Activated CD4-positive, alpha-beta T cell treated with anti-CD3 and anti-CD28 coated beads, Interleukin-2, amount 50 U/mL, for 16 hours (primary cell): ENCODE measurements at places on chromosomes 11 and 22.

GRCh38 chr11:72041364-72042063, 38.8 kb downstream of the NUMA1 start:
- DNase-seq: no peak

DNA sequence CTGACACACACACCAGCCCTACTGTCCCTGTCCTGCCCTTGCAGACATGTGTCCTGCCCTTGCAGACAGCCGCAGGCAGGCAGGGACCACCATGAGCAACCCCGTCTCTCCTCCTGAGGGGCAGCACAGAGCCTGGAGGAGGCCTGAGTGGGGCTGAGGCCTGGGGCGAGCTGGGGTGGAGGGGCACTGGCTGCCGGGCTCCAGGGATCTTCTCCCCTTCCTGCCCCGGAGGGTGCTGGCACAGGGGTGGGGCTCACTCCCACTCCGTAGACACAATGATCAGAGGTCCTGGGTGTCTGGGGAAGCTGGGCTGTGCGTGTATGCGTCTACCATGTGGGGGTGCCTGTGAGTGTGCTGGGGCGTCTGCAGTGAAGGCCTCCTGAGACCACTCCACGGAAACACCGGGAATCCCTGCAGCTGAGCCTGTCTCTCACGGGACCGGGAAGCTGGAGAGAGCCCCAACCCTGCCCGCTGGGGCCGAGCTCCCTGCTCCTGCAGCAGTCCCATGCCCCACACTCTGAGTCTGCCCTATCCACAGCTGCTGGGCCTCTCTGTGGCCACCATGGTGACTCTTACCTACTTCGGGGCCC, 588 bp downstream of the TSPAN32 start:
- DNase-seq: no peak

DNA sequence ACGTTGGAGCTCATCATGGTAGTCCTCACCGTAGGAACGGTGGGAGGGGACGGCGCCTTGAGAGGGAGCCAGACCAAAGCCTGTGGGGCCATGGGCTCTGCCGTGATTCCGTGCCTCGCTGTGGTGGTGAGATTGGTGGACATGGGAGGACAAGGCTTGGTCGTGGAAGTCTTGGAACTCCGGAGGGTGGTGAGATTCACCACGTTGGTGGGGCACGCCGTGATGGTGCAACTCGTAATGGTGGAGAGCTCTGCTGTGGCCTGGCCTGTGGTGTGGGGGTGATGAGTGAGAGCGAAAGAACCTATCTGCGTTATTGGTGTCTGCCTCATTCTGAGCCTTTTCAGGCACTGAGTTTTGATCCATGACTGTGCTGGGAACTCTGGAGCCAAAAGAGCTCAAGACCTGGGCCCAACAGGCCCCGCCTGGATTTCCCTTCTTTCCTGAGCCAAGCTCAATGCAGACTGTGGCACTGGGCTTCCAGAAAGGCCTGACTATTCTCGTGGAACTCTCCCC, at the start of gene CATSPER1:
CATSPER1 (minus strand) TSS at position 463 of the 513 bp plus-strand sequence; CDS start at position 363, 100 bp downstream.
- no peak for DNase-seq

- no peak for DNase-seq
Measured at GRCh38 chr22:38162881-38163843, 18.5 kb downstream of the PLA2G6 start.

DNA sequence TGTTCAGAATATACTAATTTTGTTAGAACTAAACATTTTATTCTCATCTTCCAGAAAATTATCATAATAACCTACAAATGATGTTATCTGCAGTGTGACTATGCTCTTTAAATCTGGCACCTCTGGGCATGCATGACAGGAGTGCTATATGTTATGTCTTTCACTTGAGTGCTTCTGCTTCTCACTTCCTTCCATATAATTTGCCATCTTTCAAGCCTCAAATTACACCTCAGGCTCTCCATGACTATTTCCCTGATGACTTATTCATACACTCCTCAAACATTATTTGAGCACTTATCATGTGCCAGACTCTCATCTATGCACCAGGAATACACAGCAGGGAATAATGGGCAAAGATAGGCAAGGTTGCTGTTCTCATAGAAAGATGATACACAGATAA, 219.3 kb upstream of the POU2AF2 start:
- DNase-seq: no peak

DNA sequence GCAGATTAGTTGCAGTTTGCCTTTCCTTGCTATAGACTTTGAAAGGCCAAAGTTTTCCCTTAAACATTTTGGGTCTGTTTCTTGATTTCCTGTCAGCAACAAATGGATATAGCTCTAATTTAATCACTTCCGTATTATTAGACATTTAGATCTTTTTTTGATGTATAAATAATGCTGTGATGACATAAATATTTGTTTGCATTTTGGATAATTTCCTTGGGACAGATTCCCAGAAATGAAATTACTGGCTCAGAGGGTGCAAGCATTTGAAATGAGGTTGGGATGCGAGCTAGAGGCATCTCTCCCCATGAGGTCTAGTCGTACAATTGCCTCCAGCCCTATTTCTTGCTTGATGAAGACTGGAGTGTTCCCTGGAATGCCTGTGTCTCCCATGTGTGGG, 94.2 kb downstream of the TBC1D22A start:
- DNase-seq: no peak

DNA sequence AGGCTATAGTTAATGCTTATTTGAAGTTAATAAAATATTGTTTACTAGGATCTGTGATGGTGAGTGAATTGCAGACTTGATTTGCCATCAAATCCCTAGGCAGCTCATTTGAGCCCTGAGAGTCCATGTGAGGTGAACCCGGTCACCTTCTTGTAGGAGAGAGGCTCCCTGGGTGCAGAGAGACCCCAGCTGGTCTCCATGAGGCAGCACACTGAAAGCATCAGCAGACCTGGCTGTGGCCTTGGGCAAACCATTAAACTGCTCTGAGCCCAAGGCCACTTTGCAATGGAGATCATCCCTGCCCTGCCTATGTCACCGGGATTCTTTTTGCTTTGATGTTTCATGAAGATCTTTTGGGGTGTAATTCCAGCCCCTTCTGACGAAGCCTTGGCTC, 125.2 kb downstream of the MICAL2 start:
- DNase-seq: no peak

DNA sequence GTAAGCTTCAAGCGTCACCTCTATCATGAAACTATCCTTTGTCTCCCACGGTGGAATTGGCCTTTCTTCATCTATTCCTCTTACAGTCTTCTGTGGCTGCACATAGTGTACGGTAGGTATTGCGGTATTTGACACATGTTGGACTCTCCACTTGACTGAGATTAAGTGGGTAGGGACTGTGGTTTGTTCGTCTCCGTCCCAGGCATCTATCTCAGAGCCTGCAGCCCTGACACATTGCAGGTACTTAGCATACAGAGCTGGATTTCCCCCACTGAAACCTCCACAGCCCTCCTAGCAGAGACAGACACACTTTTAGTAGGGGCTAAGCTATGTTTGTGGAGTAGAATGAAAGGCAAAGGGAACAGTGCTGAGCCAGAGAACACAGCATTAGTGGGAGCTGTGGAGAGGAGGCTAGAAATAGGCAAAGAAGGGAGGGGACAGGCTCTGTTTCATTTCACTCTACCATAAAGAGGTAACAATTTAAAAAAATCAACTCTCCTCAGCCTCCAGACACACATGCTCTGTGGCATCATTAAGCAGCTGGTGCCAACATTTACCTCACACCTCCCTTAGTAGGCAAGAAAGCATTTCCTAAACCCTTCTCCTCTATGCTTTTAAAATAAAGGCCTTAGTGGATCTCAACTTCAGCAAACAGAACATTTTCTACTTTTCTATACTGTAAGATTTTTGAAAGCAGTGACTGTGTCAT, 277.5 kb downstream of the KIRREL3 start:
- no peak for DNase-seq

- no peak for DNase-seq
Measured at GRCh38 chr22:22087854-22088657, 105.5 kb upstream of the TOP3B start.

- peak; percentile 33 for DNase-seq
Measured at GRCh38 chr22:20885557-20886323, 26.9 kb downstream of the SNAP29 start.

- no peak for DNase-seq
Measured at GRCh38 chr22:35559354-35560005, 18.8 kb downstream of the RASD2 start.

DNA sequence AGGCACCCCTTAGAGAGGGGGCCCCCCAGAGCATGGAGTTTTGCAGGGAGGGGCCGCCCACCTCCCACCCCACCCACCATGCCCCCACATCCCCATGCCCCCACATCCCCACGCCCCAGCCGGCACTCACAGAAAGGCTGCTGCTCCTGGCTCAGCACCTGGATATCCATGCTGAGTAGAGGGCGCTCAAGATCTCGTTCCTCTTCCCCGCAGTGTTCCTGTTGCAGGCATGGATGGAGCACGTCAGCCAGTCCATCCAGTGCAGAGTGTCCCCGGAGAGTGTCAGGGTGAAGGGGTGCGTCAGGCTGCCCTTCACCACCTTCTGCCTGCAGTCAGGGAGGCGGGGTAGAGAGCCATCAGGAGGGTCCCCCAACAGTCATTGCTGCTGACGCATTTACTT, 156.2 kb downstream of the CRYBB2 start:
- DNase-seq: no peak

- DNase-seq: no peak
Measured at GRCh38 chr11:106278391-106278790, 200.9 kb downstream of the AASDHPPT start.

GRCh38 chr11:87097582-87097981, 59.8 kb downstream of the TMEM135 start:
- peak; percentile 47 for DNase-seq

DNA sequence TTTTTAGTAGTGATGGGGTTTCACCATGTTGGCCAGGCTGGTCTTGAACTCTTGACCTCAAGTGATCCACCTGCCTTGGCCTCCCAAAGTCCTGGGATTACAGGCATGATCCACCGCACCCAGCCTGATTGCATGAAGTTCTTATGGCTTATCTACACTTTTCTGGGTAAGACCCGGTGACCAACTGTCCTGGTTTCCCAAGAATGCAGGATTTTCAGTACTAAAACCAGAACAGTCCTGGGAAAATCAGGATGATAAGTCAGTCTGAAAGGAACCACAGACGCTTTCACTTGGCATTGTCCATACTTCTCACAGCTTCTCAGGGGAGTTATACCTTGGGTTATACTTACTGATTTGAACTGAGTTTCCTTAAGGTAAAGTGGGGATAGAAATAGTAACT, 1.4 kb upstream of the BPIFC start:
- DNase-seq: no peak

GRCh38 chr11:28393348-28393747, 285.2 kb downstream of the METTL15 start:
- no peak for DNase-seq

- DNase-seq: no peak
Measured at GRCh38 chr11:61806785-61807184, 10.0 kb downstream of the FADS1 start.

GRCh38 chr11:69915151-69915500, 95.9 kb upstream of the FGF3 start:
- no peak for DNase-seq

DNA sequence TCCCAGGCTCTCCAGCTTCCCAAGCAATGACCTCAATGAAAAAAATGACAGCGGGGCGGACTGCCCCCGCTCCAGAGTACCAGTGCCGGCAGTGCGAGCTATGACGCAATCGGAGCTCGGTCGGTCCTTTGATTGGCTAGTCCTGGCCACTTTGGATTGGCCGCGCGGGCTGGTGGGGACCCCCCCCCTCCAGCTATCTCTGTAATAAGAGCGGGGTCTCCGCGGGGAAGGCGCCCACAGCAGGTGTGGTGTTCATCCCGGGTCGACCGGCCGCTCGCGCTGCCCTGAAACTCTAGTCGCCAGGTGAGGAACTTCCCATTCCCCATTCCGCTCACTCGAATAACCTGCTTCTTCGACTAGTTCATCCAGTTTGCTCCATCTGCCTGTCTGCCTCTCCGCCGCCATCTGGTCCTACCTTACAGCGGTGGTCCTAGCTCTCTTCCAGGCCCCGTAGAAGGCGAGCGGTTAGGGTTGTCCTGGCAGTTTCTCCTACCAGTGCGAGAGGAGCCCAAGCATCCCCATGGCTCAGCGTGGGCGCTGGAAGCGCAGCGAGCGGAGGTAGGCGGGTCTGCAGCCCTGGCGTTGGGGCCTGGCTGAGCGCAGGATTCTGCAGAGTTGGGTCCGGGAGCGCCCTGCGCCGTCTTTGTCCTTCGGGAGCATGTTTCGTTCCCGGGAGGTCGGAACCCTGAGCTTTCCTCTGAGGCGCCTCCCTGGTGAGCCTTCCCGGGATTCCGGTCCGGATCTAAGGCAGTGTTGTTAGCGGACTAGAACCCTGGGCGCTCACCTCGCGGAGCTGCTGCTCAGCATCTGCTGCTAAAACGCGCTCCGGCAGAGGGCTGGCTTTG, at the start of gene CALCB:
CALCB (plus strand) TSS at position 233 of the 845 bp plus-strand sequence. CDS start 1,126 bp downstream, outside the sequence.
- DNase-seq: no peak

DNA sequence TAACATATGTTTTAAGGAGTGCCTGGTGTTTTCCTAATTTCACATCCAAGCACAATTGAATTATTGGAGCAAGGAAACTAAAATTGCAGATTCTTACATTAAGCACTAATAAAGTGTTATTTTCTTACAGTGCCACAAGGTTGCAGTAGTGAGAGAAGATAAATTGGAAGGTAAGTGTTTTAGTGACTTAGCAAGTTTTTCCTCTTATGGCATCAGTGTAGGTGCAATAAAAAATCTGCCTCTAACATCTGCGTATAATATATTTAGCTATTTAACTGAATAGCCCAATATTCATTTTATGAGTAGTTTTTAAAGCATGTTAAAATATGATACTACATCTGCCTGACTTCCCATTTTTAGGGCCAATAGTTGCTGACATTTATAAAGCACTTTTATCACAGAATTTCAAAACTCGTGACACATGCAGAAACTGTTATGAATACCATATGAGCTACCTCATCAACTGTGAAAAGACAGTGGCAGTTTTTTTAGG, 19.0 kb downstream of the POLD3 start:
- no peak for DNase-seq

GRCh38 chr22:17803609-17804270, 29.5 kb upstream of the BID start:
- no peak for DNase-seq

DNA sequence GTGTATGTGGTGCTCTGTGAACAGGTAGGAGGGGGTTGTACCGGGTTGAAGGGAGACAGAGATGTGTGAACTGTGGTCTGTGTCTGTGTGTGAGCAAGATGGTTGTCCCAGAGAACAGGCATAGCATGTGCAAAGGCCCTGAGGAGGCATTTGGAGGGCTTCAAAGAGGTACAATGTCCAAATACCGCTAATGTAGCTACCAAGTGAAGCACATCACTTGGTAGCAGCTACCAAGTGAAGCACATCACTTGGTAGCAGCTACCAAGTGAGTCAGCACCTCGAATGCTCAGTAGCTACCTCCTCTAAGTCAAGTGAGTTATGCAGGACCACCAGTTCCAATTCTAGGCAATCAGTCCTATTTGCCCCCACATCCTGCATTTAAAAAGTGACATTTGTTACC, 72.4 kb downstream of the KIAA1671 start:
- no peak for DNase-seq
